Hepatocyte (in vitro differentiated cells): ENCODE measurements at places on chromosomes 4 and X. TPM values are rescaled to one million over a fixed set of nuclear protein-coding genes. Genes with fewer than 3 reads are reported as not detected.
A peak's percentile ranks its signal among the peaks of the same experiment; 100 is the strongest.

Gene MMRN1
- 1.1 TPM in 1 of 2 replicates, not detected in the other for polyA plus RNA-seq

Gene ADAMTS3
- polyA plus RNA-seq, result 0.59 and 1.2 TPM in 2 replicates

Gene MAML3
- 4.1 TPM in 2 replicates for polyA plus RNA-seq

Gene PPP1R2C
- polyA plus RNA-seq, result not detected in 2 replicates

Gene L1CAM
- polyA plus RNA-seq, result 0.40 and 0.69 TPM in 2 replicates

DNA sequence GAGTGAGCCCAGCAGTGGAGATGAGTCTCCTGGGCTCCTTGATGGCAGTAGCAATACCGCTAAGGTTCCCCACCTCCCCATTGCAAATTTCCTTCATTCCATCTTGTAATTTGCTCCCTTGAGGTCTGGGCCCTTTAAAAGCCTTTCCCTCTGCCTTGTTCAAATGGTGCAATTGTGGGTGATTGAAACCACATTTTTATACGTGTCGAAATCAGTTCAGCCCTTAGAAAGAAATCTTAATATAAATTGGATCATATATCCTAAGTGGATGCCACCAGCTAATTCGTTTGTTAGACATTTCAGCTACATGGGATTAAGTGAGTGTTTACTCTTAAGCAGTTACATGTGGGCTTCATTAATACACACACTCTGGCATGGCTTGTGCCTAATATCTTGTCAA lies 68.6 kb downstream of the NHS start:
- H3K4me3 ChIP-seq, result no peak overlapping the region
- H3K27ac ChIP-seq, result peak overlapping the region; percentile 46

GRCh38 chr4:52588771-52589591 lies 70.1 kb downstream of the USP46 start:
- no peaks in the 10 kb centered on the region for H3K36me3 ChIP-seq
- H3K27me3 ChIP-seq, result no peaks in the 10 kb centered on the region
- no peak for DNase-seq
- no peak overlapping the region for H3K4me3 ChIP-seq
- peaks cover 8% of the 10 kb centered on the region for H3K4me1 ChIP-seq
- no peak overlapping the region for H3K27ac ChIP-seq

DNA sequence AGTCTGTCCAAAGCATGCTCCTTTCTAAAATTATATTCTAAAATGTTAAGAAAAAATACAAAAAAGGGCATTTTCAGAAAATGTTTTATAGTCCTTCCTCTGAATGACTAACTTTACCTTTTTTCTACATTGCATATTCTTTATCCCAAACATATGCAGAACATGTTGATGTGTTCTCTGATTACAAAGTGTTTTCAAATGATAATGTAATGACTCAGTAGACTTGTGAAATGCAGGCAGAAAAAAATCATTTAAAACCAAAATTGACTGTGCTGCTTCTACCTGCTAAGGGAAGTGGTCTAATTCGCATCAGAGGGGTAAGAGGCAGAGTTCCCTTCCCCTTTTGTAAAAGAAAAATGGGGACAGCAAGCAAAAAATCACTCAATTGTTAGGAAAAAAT lies 22.7 kb upstream of the YTHDC1 start:
- H3K4me3 ChIP-seq, result no peak overlapping the region
- H3K36me3 ChIP-seq, result no peaks in the 10 kb centered on the region
- no peak overlapping the region for H3K27ac ChIP-seq

- H3K27me3 ChIP-seq, result no peaks in the 10 kb centered on the region
- DNase-seq, result no peak
- H3K4me1 ChIP-seq, result no peaks in the 10 kb centered on the region
- no peak overlapping the region for H3K27ac ChIP-seq
- no peaks in the 10 kb centered on the region for H3K36me3 ChIP-seq
Observed at GRCh38 chr4:34878961-34879360, 1365.4 kb downstream of the ARAP2 start.

DNA sequence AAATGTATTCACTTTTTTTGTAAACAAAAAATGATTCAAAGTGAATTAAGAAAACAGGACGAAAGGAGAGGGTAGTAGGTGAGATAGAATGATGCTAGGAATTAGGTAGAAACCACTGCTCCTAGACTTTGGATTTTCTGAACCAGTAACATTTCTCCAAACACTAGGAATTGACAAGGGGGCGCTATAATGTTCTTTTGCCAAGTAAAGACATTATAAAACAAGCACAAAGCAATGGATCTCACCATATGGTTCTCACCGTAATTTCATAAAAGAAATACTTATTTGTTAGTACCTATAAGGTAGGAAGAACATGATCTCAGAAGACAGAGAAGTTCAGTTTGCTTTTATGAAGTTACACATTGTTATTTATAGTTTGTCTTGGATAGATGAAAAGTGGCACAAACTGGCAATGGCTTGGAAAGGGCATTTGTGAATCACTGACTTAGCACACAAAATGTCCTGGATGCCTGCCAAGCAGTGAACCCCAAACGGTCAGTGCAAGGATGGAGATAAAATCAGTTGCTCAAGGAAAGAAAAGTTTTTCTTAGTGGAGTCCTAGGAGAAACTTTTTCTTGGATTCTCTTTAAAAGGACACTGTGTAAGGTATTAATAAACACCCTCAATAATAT lies 8.1 kb upstream of the TBC1D1 start:
- peaks cover under 1% of the 10 kb centered on the region for H3K27me3 ChIP-seq
- H3K4me1 ChIP-seq, result no peaks in the 10 kb centered on the region
- no peak overlapping the region for H3K27ac ChIP-seq
- no peak overlapping the region for H3K4me3 ChIP-seq

- peaks cover 14% of the 10 kb centered on the region for H3K4me1 ChIP-seq
- no peaks in the 10 kb centered on the region for H3K36me3 ChIP-seq
- H3K27ac ChIP-seq, result no peak overlapping the region
- peak; percentile 27 for DNase-seq
Observed at GRCh38 chrX:69289046-69289792, 124.0 kb upstream of the PJA1 start.

DNA sequence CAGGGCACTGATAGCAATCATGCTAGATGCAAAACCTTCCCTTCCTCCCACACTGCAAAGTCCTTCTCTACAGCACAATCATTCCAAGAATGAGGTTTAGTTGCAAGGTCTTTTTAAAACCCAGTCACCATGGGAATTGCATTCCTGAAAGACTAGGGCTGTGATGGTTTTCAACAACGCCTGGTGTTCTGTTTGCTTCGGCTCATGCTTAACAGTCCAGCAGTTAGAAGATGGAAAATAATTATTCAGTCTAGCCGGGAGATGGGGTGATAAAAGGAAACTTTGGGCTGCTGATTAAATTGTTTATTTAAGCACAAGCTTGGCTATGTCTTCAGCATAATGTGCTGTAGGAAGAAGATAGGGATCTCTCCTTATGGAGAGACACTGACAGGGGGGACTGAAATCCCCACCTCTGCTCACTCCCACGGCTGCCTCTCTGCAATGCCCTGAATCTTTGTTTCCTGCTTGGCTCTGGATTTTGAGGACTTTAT lies 211.4 kb downstream of the MID1IP1 start:
- H3K27ac ChIP-seq, result peak overlapping the region; percentile 29
- H3K4me3 ChIP-seq, result no peak overlapping the region
- H3K27me3 ChIP-seq, result no peaks in the 10 kb centered on the region
- H3K36me3 ChIP-seq, result no peaks in the 10 kb centered on the region
- peaks cover 10% of the 10 kb centered on the region for H3K4me1 ChIP-seq
